ENCODE measurements at places on chromosomes 5 and 9.

GRCh38 chr9:130246126-130246525 is 19.4 kb upstream of the HMCN2 start:
- no peak for DNase-seq

DNA sequence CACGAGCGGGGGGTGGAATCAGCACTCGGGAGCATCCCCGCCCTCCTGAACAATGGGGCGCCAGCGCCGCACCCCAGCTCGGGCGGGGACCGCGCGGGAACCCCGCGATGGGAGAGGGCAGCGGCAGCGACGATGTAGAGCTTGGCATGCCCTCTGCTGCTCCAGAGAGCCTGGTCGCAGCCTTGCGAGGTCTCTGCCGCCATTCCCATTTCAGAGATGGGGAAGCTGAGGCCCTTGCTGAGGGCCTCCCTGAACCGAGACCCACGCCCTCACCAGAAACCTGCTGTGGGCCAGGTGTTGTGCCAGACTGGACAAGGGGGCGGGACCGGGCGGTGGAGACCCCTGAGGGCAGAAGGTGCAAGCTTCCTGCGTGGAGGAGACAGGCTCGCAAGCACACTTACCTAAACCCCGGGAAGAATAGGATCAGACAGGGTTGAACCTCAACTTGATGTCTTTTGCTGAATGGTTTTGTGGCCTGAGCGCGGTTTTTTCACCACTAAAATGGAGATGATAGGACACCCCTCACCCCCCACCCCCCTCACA is 647 bp upstream of the MEGF9 start:
- DNase-seq = no peak

GRCh38 chr5:150489360-150490295 is 18.3 kb upstream of the NDST1 start:
- no peak for DNase-seq

- DNase-seq = no peak
Observed at GRCh38 chr5:59354811-59355210, 538.7 kb downstream of the PDE4D start.

DNA sequence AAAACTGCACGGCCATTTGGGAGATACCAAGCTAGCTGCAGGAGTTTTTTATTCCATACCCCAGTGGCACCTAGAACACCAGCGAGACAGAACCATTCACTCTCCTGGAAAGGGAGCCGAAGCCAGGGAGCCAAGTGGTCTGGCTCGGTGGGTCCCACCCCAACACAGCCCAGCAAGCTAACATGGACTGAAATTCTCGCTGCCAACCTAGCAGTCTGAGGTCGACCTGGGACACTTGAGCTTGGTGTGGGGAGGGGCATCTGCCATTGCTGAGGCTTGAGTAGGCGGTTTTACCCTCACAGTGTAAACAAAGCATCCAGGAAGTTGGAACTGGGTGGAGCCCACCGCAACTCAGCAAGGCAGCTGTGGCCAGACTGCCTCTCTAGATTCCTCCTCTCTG is 108.9 kb upstream of the CHD1 start:
- DNase-seq = no peak

- DNase-seq = no peak
Observed at GRCh38 chr9:99411068-99411467, 189.0 kb downstream of the SEC61B start.

DNA sequence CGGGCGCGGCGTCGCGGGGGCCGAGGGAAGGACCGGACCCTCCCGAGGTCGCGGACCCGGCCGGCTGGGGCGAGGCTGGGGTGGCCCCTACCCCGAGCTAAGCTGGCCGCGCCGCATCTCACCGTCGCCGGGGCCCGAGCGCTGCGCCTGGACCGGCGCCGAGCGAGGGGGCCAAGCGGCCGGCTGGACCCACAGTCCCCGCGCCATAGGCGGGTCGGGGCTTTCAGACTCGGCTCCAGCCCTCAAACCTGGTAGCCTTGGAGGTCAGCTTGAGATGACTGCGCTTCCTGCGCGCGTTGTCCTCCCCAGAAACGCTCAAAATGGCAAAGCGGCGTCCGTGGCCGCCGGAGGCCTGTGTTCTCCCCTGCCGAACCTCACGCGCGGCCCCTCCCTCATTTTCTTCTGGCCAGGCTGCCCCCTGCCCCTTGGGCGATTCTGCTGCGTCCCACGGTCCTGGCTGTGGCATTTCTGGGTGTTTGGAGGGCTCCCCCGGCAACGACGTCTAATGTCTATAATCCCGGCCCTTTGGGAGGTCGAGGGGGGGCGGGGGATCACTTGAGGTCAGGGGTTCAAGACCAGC is 8.7 kb upstream of the GRIN1 start:
- no peak for DNase-seq

GRCh38 chr9:5879419-5880181 is 11.1 kb upstream of the MLANA start:
- DNase-seq = peak; percentile 80

DNA sequence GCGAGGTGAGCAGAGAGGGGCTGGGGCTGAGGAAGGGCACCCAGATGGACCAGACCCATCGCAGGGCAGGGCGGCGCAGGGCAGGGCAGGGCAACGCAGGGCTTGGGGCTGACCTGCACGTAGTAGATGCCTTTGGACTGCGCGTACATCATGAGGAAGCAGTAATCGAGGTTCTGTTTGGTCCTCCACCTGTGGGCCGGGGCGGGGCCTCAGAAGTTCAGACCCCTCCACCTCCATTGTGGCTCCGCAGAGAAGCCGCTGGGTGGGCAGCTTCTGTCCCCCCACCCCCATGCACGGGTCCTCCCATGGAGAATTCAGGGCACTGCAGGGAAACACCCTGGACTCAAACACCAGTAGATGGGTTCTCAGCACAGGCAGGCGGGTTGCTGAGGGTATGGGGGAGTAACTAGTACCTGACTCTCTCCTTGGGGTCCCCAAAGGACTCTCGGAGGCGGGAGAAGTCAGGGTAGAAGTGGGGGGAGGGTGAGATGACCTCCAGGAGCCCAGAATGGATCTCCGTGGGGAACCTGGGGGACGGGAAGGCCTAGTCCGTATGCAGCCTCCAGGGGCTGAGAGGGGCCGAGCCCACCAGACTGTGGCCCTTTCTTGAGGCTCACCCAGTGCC is 6.4 kb downstream of the LTC4S start:
- DNase-seq = no peak

DNA sequence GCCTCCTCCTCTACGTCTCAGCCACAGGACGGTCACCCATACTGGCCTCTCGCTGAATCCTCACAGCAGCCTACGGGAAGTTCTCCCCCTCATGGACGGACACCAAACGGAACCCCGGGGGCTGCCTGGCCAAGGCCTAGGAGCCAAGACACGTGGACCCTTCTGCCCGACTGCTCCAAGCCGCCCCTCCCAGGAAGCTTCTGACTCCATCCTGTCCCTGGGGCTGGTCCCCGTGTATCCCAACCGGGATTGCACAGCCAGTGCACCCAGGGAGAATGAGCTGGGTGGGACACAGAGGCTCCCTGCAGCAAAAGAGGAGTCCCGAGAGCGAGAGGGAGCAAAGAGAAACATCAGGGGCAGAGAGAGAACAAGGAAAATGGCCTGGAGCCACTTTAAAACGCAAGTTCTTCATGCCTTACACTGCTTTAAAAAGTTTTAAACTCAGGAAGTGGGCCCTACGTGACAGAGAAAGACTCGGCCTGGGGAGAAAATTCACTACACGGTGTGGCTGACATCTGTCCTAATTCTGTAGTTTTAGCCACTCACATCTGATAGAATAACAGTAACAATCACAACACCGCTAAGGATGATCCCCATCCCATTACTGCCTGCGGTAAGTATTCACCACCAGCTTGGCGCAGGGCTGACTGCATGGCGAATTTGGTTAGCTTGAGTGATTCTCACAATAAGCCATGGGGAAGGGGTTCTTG is 3.0 kb downstream of the FAM78A start:
- no peak for DNase-seq

DNA sequence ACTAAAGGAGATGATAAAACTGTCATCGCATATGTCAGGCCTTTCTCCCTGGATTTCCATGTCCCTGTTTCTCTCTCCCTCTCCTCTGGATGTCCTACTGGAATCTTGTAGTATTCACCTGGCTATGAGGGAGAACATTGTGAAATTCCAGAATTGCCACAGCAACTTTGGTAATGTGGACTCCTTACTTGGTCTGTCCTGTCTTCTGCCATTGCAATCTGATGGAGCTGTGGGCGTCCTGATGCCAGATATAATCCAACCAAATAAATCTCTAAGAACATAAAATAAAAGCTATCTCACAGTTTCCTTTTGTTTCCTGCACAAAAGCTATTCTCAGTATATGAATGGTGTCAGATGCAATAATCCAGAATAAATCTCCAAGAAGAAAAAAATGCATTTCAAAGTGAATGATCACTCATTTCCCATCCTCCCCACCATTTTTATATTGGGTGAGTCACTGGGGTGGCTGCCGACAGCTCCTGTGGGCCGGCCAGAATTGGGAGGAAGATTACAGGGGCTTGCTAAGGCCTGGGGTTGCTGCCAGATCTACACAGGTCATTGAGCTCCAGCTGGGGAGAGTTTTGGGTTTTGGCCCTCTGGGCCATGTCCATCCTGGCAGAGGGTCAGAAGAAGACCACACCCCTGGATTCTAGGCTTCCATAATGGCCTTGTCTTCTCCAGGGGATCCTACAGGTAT is 160.7 kb upstream of the PITX1 start:
- no peak for DNase-seq

DNA sequence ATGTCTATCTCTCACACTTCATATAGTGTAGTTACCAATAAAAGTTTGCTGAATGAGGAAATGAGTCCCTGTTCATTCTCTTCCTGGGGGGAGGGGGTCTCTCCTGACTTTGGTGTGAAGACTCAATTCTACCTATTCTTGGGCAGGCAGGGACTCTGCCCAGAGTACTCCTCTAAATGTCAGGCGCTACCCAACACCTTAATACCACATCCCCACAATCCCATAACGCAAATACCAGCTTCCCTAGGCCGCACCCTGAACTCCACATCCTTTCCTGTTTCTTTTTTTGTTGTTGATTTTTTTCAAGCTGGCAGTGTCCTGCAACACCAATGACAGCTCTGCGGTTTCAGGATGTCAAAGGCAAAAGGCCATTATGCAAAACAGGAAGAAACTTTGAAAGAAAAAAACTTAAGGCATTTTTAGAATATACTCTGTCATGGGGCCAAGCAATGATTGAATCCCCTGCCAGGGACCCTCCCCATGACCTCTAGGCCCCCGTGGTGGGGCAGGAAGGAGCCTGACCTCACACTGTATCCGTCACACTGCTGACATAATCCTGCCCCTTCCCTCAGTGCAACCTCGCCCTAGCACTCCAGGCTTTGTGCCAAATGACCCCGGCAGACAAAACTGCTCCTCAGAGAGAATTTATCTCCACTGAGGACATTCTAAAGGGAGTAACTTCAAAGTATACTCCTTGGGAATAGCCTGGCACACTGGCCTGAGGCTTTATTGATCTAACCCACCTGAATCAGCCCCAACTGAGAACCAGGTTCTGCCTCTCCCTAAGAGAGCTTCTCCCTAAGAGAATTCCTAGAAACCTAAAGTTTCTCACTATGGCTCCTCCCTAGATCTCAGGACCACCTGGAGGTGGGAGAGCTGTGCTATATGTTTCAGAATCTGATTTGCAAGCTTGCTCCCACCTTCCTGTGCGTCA is 8.0 kb downstream of the B4GALT1 start:
- DNase-seq = no peak

DNA sequence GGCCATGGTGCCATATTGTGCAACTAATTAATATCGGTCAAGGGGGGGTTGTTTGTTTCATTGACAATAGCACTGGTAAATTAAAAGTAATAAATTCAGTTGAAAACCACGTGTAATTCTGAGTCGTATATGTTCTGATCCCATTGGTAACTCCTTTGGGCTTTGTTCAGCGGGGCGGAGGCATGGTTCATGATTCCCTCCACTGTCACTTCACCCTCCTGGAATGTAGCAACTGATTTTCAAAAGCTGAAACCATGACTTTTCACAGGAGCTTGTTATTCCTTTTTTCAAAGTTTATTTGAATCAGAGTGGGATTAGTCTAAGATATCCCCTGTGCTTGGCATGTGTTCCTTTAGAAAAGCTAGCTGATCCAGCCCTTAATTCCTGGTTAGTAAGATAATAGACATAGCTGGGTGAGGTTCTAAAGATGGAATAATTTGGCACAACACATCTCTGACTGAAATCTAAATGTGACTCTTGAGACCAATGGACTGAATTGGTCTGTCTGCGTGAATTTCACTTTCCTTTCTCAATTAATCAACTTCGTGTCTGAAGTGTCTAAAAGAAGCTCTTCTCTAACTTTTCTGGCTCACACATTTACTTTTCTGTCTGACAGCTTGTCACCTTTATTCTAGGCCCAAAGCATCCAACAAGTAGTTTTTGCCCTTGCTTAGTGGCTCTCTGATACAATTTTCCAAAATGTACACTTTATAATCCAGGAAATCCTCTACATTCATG is 185.7 kb upstream of the VCAN start:
- DNase-seq = no peak

DNA sequence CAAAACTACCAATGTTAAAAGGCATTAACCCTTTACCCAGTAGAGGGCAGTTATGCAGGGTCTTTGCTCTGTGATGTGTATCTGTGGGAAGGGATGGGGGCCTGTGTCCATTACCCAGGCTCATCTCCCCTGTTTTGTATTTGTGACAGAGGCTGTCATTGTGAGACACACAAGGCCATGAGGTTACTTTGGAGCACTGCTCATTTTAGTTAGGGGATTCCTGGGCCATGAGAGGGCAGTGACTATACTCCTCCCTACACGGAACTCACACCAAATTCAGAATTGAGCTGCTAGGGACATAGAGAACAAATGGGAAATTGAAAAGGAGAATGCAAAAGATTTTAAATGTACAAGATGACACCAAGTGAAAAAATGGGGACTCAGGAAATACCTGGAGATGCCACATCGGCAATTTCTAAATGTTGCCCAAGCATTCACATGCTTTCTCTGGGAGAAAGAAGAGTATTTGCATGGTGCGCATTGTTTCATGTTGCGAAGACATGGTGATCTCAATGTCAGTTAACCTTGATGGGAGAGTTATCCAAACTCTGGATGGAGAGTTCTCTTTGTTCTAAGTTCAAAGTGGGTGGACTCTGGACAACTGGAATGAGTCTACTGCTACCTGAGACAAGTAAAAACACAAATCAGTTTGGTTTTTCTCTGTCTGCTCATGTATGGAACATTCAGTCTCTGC is 32.5 kb downstream of the C9orf152 start:
- DNase-seq = no peak

DNA sequence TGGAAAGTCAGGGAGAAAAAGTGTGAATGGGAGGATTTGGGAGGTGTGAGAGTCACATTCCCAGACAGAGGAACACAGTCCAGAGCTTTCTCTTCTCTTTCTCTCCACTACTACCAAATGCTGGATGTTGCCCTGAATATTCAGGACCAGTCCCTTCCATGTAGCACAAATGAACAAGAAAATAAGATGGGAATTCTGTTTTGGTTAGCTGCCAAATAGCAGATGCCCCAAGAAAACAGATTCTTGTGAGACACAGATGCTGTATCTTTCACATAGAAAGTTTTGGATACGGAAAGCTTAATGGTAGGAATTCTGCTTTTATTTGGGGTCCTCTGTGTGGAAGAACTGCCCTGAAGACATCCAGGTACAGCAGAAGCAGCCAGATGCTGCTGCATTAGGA is 37.8 kb downstream of the PRLR start:
- DNase-seq = no peak

GRCh38 chr5:79416499-79416898 is 97.4 kb downstream of the HOMER1 start:
- no peak for DNase-seq
